Activated T-helper 1 cell treated with anti-CD3 and anti-CD28 coated beads, Interleukin-2, amount 50 U/mL, for 16 hours (primary cell): ENCODE measurements at places on chromosomes 2 and 18.

DNA sequence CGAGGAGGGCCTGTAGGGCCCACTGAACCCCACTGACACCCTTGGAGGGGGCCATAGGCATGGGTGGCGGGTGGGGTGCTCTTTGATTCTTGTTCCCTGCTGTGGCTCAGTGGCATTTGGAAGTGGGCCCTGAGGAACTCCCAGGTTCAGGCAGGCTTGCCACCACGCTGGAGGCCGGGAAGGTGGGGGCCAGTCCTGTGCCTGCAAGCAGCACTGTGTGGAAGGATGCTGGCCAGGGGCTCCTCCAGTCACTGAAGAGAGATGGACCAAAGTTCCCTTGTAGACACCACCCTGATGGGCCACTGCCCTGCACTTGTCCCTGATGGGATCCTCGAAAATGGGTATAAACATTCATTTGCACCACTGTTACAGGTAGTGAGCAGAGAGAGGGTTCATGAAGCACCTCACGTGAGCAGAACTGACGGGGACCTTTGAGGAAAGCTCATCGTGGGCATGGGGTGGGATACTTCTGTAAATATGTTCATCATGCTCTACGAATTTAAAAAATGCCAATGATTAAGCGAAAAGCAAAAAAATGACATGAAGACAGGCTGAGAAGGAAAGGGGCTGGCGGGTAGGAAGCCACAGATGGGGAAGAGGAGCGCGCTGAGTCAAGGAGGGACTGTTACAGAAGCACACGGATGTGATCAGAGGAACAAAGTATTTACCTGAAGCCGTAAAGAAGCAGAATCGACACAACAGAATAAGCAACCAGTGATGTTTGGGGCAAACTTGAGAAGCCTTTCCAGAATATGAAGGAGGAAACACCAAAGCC is 45.2 kb upstream of the ASB1 start:
- no peak for DNase-seq

DNA sequence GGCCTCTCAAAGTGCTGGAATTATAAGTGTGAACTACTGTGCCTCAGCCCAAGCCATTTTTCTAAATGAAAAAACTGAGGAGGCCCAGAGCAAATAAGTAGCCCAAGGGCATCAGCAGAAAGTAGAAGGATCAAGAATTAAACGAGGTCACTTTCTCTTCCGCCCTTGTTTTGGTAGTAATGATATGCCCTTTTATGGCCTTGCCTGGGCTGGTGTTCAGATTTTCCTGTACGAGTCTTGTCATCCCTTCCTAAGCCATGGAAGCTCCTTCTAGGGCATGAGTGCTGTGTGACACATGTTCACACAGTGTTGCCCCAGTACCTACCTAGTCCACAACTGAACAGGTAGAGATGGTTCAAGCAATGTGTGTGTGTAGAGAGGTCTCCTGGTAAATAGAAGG is 6.6 kb downstream of the HPCAL1 start:
- DNase-seq: no peak

DNA sequence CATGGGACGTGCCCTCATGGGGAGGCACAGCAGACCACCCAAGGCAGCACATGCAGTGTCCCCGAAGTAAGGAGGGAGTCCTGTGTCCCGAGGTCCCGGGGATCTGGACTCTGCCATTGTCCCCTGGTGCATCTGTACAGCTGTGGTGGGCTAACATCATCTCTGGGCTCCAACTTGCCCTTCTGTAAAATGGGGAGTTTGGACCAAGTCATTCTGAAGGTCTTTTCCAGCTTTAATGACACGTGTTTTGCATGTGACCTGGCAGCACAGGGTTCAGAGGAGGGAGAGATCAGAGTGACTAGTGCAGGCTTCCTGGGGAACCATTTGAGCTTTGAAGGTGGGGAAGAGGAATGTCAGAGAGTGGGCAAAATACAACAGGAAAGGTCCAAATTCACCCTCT is 21.5 kb downstream of the ITM2C start:
- no peak for DNase-seq

DNA sequence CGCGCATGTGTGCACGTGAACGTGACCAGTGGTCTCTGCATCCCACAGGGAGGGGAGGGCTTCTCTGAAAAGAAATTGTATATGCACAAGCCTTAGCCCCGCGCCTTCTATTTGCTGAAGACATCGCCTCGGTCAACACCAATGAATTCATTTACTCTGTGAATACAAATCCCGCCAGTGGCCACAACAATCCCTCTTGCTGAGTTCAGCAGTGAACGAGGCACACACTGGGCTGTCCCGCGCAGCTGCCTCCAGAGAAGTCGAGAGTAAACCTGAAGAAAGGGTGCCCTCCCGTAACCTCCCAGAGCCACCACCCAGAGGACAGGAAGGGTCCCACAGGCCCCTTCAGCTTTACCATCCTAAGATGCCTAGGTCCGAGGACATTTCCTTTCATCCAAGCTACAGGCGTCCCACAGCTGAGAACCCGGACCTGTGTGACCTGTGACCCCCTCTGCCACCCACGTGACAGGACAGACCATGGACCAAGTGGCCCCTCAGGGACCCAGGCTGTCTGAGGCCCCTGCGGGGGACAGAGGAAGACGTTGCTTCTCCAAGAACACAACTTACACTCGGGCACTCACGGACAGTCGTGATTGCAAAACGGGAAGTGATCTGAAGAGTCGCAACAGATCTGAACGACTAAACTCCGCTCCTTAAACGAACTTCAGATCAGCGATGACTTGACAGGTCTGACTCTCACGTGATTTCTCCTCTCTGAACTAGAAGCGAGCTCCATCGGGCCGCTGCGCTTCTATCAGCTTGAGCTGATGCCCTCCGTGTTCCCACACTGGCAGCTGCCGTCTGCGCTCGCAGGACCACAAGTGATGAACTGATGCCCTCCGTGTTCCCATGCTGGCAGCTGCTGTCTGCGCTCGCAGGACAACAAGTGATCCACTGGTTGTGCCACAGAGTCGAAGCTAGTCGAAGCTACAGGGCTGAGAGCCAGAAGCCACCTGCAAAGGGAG is 92.7 kb downstream of the ZNF516 start:
- DNase-seq: no peak

DNA sequence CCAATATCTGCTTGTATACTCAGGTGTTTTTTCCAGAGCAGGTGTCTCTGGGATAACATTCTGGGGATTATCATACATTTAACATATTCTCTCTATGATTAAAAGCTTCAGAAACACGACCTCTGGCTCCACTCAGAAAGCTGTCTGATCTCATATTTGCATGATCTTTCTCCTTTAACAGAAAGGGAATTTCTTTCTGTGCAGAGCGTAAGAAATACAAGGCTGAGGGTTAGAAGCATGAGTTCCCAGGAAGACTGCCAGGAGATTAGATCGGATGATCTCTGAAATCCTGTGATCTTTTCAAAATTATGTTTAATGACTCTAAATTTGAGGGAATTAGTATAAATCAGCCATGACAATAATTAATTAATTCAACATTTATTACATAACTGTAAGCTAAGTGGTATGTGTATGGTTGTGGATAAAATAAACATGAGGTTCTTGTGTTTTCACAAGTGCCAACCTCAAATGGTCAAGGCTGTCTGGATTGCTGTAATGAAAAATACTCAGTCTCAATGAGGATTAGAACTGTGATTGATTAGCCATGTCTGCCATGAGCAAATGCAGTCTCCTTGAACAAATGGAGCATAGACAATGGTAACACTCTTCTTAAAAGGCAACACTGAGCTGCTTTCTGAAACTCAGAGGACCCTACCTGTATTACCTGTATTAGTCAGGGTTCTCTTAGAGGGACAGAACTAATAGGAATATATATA is 304.9 kb downstream of the STK39 start:
- no peak for DNase-seq

DNA sequence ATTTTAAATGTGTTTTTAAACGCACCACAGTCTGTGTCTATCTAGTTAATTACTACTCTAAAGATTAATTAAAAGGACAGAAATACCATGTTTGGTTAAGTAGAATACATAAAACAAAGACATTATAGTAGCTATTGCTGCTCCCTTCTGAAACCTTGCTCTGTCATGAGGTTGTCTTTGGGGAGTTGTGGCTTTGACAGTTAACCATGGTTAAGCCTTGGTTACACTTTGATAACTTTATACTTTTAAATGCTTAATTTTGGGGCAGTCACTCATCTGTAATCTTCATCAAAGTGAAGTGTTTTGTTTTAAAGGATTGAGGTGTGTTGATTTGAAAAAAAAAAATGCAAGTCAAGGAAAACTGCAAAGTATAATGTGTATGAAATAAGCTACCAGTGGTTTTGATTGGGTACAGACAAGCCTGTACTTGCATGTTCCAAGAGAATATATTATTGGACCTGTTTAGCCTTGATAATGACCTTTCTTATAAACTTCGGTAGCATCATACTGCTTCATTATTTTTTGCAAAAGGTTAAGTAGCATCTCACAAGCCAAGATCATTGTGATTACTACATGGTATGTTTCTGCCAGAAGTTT is 29.8 kb upstream of the TBR1 start:
- no peak for DNase-seq

DNA sequence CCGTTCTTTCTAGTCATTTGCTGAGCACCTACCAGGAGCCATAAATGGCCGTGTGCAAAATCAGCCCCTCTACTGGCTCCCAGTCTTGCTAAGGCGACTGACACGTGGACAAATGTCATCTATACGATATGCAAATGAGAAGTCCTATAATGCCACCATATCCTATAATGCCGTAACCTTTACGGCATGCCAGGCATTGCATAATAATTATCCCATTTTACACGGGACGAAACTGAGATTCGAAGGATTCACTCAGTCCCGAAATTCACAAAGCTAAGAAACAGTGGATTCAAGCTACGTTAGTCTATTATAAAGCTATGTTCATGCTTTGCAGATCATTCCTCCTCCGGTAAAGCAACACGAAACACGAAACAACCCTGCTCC is 34.1 kb upstream of the RNF149 start:
- DNase-seq: no peak

DNA sequence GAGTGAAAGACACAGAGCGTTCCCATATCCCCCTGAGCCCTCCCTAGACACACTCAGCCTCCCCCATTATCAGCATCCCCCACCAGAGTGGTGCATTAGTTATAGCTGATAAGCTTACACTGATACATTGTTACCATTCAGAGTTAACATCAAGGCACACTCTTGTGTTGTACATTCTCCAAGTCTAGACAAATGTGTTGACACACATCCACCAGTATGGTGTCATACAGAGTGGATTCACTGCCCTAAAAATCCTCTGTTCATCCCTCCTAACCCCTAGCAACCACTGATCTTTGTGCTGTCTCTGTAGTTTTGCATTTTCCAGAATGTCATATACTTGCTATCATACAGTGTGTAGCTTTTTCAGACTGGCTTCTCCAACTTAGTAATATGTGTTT is 78.0 kb upstream of the RPL31 start:
- DNase-seq: no peak

GRCh38 chr2:43004879-43005244 is 212.5 kb upstream of the HAAO start:
- DNase-seq: no peak

DNA sequence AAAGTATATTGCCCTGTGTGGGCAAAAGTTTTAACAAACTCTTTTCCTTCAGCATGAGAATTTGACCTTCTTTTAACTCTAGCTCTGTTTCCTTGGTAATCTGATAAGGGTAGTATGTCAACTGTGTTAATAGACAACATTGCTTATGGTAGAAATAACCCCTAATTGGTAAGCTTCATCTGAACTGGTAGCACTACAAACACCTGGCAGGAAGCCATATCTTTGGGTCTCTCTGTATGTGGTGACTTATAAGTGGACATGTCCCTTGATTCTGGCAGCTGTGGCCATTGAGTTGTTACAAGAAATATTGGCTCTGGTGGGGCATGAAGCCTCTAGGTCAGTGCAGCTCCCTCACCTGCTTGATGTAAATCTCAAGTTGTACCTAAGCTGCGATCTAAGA is 46.9 kb downstream of the MBD5 start:
- no peak for DNase-seq

DNA sequence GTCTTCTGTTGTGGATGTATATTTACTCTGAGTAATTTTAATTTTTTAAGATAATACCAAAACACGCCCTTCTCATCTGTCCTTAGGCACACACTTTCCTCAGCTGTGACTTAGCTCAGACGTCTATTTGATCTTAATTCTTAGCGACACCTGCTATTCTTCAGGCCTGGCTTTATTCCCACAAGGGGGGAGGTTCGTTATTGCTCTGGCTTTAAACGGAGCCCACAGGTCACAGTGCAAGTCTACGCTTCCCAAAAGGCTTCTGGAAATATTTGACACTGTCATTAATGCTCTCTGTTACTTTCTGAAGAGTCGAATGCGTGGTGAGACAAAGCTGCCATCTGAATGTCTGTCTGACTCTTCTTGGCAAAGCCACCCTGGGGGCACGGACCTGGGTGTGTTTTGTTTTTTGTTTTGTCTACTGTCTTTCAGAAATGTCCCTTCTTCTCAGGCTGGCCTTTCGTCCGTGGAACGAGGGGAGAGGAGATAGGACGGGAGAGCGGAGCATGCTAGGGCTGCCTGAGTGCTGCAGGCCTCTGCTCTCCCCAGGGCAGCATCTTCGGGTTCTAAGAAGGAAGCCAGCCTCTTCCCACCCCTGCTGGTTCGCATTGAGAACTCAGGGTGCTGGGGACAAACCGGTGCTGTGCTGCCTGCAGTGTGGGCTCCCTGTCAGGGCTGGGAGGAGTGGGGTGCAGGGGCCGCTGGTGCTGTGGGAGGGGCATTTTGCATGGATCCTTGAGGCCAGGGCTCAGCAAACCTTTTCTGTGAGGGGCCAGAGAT is 61.9 kb downstream of the ASAP2 start:
- DNase-seq: no peak

- DNase-seq: no peak
Observed at GRCh38 chr2:186328838-186329237, 157.2 kb upstream of the ZC3H15 start.

DNA sequence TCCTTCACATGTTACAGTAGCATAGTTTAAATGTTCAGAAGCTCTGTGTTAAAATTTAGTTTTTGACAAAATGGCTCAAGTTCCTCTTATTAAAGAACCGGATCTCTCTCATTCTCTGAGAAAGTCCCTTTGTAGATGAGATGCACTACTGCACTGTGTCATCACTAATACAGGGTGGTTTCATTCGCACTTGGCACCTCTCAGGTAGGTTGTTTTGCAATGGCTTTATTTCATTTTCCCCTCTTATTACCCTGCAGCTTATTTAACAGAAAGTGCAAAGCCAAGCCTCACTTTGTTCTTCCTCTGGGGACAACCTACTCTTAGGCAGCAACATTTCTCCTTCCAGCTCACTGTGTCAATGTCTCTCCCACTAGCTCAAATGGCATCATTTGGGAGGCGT is 185.1 kb downstream of the DLGAP1 start:
- DNase-seq: no peak

GRCh38 chr2:239390546-239391285 is 10.1 kb downstream of the HDAC4 start:
- no peak for DNase-seq
